ENCODE measurements at places on chromosomes 7 and 10.

GRCh38 chr10:29157321-29157720 lies 131.5 kb upstream of the LYZL1 start:
- no peak for DNase-seq

- no peak for DNase-seq
Observed at GRCh38 chr7:94698275-94698674, 42.3 kb upstream of the SGCE start.

GRCh38 chr7:87216701-87217508 lies 2.6 kb downstream of the TMEM243 start:
- DNase-seq, result no peak

GRCh38 chr10:100403734-100404133 lies 56.7 kb downstream of the SCD start:
- no peak for DNase-seq

DNA sequence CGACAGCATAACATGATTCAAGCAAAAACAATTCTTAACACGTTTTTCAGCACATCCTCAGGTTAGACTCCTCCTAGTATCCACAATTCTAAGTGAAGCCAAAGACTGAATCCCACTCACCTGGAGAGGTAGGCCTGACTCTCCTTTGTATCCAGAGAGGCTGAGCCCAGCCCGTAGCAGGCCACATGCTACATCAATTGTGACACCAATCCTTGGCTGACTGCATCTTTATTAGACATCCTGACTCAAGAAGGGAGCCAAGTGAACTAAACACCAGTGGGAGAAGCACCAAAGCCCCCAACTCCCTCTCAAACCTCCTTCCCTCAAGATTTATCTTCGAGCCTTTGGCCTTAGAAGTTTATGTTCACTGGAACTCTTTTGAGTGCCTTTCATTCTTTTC lies 125.5 kb upstream of the PDLIM1 start:
- DNase-seq, result no peak

- DNase-seq, result peak; percentile 79
Observed at GRCh38 chr7:150978126-150978789, at the start of gene KCNH2. KCNH2 (minus strand) TSS chr7:150978321; CDS start chr7:150977913, 408 bp downstream.

DNA sequence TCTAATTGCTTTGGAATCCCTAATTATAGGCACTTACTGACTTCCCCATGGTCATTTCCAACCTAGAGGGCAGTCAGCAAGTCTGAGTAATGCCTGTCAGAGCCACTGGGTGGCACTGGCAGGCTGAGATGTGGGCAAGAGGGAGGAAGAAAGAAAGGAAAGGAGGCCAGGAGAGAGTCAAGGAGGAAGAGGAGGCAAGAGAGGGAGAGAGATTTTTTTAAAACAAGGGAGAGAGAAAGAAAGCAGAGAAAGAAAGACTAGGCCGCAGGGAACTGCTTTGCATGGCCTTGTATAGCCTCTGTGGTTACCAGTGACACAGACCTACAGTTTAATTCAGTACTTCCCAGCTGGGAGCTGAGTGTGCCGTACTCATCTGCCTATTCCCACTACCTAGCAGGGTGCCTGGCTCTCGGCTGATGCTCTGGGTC lies 210.4 kb upstream of the ADO start:
- DNase-seq, result no peak
